ENCODE measurements at places on chromosomes 11 and 22. TPM values are rescaled to one million over a fixed set of nuclear protein-coding genes. Genes with fewer than 3 reads are reported as not detected.

GAB4 gene
- total RNA-seq = under 0.01 TPM

SLC22A9 gene
- total RNA-seq = not detected

CYP2D6 gene
- total RNA-seq = 0.19 TPM

DEPDC5 gene
- 10.2 TPM for total RNA-seq

MS4A12 gene
- not detected for total RNA-seq

ZNHIT2 gene
- total RNA-seq = 7.1 TPM

Data from endothelial cell of coronary artery (primary cell).